ENCODE measurements at places on chromosomes 2 and 18.
A peak's percentile ranks its signal among the peaks of the same experiment; 100 is the strongest.

- no peak for DNase-seq
These were observed 238.2 kb upstream of the AGAP1 start for GRCh38 chr2:235255693-235256092.

DNA sequence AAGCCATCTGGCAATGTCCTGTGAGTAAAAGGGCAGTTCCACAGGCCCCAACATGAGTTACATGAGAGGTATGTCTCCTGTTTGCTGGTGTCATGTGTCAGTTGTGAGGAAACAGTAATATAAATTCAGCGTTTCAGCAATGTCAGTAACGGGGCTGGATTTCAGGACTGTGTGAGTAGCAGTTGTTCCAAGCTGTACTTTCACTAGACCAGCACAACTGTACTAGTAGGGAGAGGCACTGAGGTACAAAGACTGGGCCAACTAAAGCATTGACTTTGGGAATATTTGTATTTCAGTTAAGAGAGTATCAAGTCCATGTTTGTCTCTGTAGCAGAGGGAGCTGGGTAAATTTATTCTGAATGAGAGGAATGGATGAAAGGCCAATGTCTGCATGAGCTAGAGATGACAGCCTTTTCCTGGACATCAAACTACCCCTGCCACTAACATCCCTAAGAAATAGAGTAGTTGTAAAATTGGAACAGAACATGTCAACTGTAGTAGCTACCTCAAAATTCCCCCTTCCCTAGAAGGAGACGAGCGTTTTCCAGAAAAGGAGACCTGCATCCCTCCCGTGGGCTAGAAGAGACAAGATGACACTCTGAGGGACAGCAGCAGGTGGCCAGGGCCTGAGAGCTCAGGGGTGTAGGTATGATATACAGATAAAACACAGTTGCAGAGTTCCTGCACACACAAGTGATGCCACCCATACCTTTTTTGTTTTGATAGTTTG is 24.4 kb downstream of the EIF4E2 start:
- DNase-seq = no peak

DNA sequence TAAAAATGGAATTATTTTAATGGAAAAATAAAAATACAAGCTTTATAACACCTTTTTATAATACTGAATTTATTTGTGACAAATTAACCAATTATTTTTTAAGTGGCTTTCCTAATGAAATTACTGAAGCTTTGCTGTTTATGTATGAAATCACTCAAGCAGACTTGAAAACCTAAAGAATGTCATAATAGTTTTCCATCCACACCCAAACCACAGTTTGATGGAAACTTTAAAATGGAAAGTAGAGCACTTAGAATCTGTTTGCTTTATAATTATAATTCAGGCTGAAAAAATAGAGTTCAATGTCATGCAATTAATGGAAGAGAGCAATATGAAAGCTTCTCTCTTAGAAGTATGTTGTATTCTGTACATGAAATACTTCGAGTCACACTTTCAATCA is 31.6 kb upstream of the WDR75 start:
- no peak for DNase-seq

DNA sequence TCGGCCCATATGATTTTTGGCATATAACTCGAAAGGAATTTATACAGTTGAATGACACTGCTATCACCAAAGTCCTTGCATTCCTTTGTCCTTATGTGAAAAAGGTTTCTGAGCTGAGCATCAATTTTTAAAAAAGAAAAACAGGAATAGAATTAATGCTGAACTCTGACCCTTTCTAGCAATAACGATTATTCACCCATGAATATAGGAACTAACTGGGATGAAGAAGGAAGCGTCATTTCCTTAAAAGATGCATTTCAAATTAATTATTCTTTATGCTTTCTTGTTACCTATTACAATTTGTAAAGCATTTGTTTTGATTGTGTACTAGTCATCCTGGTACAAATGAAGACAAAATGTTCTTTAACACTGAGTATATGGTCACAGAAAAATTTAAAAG is 19.3 kb downstream of the TMEM247 start:
- DNase-seq = no peak

- no peak for DNase-seq
These were observed 29.6 kb downstream of the NEMP2 start for GRCh38 chr2:190504912-190505311.

DNA sequence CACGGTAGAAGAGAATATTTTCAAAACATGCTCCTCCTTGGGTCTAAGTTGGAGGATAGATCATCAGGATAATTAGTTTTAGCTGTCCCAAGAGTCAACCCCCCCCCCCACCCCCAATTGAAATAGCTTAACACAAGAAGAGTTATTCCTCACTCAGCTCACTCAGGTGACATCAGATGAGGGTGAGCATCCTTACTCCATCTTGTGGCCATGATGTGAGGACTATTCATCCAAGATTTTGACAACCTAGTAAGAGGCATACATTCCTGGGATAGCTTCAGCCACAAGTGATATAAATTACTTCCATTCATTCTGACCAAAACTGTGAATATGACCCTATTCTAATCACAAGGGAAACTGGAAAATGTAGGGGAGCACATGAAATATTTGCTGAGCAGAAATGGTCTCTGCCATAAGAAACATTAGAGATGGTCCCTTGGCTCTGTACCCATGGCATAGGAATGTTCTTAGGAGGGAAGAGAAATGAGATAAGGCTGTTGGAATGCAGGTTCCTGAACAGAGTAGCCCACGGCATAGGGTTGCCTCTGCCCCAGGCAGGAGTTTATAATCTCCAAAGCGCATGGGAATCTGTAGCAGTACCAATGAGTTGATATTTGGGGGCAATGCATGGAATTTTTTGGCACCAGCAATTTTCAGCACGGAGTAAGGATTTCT is 257.2 kb downstream of the CYRIA start:
- no peak for DNase-seq

DNA sequence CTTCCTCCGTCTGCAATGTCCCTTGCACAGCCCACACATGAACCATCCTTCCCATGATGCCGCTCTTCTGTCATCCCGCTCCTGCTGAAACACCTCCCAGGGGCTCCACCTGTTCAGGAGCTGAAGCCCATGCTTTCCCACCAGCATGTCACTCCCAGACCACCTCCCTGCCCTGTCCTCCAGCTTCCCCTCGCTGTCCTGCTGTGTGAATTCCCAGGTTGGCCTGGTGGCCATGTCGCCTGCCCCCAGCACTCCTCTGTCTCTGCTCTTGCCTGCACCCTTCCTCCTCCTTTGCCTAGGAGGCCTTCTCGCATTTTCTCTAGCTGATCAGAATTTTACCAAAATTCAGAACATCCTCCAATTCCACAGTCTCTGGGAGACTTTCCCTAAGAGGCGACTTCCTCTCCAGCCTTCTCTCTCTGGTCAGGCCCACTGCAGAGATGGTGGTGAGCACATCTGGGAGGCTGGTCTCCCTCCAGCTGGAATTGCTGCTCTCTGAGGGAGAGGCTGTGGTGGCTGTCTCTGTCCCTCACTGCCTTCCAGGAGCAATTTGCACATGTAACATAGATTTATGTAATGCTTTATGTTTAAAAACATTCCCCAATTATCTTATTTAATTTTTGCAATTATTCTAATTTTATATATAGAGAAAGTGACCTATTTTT is 8.9 kb upstream of the IL1RL2 start:
- DNase-seq = no peak

- DNase-seq = no peak
These were observed 2.4 kb upstream of the ETAA1 start for GRCh38 chr2:67394734-67395133.

DNA sequence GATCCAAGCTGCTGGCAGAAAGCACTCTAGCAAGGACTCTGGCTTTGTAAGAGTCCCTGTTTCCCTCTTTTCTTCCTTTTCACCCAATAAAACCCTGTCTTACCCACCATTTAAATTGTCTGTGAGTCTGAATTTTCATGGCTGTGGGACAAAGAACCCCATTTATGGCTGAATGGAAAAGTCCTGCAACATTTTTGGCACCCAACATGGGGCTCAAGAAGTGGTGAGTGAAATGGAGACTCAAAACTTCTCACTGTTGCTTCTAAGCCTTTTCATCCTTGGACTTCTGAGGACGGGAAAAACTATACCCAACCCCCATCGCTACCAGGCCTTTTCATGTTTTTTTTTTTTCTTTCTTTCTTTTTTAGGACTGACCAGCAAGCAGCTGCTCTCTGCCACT is 329.5 kb upstream of the CWC22 start:
- no peak for DNase-seq

DNA sequence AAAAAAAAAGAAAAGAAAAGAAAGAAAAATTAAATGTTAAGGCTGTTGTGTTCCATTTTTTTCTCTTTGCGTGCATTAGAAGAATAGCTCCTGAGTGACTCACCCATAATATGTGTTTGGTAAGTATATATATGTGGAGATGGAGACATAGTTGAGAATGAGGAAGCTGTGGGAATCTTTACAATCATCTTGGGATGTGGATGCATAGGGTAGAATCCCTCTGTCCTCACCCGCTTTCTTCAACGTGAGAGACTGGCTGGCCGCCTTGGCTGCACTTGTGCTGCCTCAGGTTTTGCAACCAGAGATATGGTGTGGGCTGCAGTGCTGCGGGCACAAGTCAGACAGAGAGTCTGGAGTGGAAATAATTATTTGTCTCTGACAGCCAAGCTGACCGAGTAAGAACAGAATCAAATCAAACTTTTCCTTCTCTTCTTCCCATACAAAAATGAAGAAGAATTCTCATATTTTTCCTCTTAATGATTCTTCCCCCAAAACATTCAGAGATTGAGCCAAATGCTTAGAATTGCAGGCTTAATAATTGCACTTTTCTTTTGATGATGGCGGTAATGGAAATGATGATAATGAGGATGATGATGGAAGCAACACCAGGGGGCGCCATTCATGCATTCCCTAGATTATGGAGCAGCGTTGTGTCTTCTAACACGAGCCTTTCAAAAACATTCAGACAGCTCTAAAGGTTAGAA is 48.5 kb downstream of the SERPINB7 start:
- DNase-seq = peak; percentile 13

GRCh38 chr18:79404567-79404910 is 8.8 kb downstream of the NFATC1 start:
- DNase-seq = no peak

DNA sequence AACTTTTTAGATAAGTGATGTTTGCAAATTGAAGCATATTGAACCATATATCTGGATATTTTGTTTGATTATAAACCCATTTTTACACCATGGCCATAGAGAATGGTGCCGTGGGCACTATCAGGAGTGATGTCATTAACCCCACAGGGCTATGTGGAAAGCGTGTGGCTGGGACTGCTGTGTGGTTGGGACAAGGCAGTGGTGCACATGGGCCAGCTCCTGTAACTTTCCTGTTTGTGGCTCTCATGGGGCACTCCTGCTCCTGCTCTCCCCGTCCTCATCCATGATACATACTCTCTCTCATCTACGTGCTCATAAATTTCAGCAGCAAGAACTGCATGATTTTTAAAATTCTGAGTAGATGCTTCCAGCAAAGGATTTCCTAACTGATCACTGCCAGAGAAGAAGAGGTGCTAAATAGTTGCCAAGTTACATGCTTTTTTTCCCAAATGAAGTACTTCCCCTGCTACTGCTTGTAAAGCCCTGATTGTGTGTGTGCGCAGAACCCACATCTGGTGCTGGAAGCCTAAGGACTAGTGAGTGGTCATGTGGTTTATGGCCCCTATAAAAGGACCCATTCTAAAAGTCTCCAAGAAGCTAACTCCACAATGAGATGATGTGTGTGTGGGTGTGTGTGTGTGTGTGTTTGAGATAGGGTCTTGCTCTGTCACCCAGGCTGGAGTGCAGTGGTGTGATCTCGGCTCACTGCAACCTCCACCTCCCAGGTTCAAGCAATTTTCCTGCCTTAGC is 240.8 kb downstream of the NEDD4L start:
- no peak for DNase-seq

GRCh38 chr2:188701836-188702235 is 272.3 kb upstream of the COL3A1 start:
- no peak for DNase-seq

- no peak for DNase-seq
These were observed 5.1 kb downstream of the NCK2 start for GRCh38 chr2:105749583-105750400.

DNA sequence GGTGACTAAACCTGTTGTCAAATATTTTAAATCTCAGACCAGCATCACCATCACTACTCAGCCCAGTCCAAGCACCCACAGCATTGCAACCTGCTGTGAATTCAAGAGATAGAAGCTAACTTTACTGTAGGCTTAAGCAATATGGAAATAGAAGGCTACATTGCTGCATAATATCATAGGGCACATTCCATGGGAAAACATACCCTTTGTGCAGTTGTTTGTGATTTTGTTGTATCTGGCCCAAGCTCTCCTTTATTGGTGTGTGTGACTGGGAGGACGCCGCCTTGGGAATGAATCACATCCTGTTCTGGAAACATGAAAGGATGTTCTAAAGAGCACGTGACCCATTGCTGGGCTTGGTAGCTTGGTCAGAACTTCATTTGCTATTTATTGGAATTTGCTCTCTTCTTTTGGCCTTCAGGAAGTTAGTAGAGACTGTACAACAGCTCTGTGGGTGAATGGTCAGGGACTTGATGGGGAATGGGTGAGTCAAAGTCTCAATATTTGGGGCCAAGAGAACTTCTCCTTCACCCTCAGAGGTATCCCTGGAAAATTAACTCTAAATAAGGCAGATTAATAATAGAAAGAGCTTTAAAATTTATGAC is 106.8 kb upstream of the SERPINE2 start:
- DNase-seq = no peak

DNA sequence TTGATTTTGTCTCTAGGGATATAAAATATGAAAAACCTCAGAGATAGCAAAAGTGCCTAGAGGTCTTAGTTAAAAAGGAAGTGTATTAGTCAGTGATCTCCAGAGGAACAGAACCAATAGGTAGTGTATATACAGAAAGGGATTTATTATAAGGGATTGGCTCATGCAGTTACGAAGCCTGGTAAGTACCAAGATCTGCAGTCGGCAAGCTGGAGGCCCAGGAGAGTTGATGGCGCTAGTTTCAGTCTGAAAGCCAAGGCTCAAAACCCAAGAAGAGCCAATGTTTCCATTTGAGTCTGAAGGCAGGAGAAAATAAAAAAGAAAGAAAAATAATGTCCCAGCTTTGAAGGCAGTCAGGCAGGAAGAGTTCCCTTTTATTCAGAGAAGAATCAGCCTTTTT is 93.3 kb downstream of the COLEC12 start:
- DNase-seq = no peak

- DNase-seq = no peak
These were observed 36.0 kb downstream of the GCA start for GRCh38 chr2:162379719-162380580.

- DNase-seq = no peak
These were observed 334.2 kb upstream of the LRRTM1 start for GRCh38 chr2:80638783-80639182.

Measured in stimulated activated CD8-positive, alpha-beta memory T cell treated with anti-CD3 and anti-CD28 coated beads, Interleukin-7, amount 100 ng/mL, for 24 hours (primary cell).